AG09309 (cell line): ENCODE measurements at places on chromosomes 1 and 21.

- no peak for DNase-seq
Observed at GRCh38 chr1:27339213-27339612, 2.6 kb upstream of the SYTL1 start.

- peak; percentile 31 for DNase-seq
Observed at GRCh38 chr1:41670217-41670957, 185.9 kb upstream of the EDN2 start.

- no peak for DNase-seq
Observed at GRCh38 chr1:235069577-235070563, 58.8 kb downstream of the TOMM20 start.

DNA sequence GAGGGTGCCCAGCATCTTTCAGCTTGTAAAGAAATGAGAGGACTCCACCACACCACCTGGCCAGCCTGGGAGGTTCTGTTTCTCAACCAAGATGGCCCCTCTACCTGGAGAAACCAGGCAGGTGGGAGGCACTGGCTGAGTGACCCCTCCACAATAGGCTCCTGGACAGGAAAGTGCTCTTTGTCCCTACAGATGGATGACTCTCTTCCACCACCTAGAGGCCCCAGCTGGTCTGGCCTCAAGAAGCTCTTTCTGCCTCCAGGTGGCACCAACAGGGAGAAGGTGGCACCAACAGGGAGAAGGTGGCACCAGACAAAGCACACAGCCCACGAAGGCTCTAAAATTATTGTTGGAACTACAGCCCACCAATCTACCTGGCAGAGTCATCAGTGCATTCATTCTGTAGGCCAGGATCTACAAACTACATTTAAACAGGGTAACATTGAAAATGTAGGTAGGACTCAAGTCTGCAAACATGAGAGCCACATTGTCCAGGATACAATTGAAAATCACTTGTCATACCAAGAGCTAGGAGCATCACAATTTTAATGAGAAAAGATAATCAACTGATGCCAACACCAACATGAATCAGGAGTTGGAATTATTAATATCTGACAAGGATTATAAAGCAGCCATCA lies 14.4 kb downstream of the TMPRSS3 start:
- no peak for DNase-seq
